ENCODE measurements at places on chromosomes 1 and 21.

DNA sequence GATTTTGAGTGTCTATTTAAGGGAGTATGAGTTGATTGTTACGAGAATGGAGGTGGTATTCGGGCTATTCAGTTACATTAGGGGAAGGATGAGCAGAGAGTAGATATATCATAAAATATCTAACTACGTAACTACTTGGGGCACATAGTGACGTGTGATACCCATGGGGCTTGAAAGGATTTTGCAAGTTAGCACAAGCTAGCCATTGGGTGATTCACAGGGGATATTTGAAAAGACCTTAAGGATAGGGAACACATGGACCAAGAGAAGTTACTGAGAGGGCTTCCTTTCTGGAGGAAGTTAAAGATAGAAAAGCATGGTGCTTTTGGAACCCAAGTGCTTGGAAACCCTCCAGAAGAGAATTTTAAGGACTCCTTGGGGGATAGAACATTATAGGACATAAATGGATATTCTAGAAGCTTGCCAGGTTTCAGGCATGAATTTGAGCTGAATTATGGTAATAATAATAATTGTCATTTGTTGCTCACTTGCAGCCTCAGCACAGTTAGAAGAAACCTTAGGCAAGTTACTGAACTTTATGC, 5.4 kb downstream of the DISP1 start:
- DNase-seq: no peak

GRCh38 chr21:16069178-16070112, 339.7 kb downstream of the USP25 start:
- no peak for DNase-seq

DNA sequence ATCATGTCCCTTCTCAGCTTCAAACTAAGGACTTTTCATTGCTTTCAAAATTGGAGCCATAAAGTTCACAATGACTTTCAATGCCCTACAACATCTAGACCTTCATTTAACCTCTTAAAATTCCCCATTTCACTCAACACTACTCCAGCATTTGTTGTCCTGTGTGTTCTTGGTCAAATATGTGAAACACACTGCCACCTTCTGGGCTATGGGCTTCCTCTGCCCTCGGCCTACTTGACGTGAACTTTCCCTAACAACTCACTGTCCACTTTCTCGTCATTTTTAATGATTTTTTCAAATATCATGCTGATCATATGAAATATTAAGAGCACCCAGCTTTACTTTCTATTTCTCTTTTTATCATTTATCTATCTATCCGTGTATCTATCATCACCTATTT, 2018.4 kb downstream of the NCAM2 start:
- DNase-seq: no peak

DNA sequence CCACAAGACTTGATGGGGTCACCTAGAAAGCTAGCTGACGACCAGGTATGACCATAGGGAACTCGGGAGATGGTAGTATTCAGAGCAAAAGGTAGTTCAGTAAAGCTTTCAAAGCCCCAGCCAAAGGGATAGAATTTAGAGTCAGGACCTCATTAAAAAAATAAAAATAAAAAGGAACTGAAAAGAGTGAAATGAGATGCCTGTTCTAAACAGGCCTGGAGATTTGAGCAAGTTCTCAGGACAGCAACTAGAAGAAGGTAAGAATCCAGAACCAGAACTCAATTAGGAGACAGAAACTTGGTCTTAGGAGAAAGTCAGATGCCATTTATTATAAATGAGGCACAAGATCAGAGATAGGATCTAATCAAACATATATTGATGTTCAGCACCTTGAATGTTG, 265.5 kb upstream of the CACYBP start:
- no peak for DNase-seq

DNA sequence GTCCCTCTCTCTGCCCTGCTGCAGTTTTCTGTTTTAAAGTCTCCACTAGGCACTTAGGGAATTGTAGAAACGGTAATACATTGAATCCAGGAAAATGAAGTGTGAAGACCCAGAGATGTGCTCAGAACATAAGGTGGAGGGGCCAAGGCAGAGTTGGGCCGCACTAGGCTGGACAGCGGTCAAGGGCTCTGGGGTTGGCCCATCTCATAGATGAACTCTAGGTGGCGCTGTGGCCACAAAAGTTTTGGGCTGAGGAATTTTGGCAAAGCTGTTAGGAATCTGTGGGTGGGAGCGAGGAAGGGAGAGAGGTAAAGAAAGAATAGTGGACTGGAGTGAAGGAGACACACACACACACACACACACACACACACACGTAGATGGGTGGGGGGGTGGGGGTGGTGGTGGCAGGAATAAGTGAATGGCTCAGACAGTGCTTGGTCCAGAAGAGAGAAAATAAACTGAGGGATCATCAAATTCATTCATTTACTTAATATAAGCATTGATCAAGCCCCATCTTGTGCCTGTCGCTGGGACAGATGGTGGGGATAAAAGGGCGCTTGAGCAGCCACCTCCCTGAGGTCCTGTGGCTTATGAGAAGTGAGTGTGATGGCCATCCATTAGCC, 258.5 kb downstream of the TRABD2B start:
- DNase-seq: no peak

DNA sequence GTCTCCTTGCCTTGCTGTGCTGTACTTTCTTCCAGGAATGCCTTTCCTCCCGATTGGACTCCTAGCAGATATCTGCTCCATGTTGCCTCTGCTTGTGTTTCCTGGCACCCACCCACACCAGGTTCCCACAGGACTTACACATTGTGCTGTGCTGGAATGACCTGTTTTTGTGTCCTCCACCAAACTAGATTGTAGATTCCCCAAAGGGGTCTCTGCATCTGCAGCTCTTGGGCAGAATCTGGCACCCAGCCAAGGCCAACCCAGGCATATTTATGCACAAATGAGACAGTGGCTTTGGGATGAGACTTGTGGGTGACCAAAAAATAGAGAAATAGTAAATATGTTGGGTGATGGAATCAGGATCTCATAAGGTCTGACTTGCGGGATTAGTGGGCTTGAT, 278.2 kb downstream of the RRAGC start:
- DNase-seq: no peak

DNA sequence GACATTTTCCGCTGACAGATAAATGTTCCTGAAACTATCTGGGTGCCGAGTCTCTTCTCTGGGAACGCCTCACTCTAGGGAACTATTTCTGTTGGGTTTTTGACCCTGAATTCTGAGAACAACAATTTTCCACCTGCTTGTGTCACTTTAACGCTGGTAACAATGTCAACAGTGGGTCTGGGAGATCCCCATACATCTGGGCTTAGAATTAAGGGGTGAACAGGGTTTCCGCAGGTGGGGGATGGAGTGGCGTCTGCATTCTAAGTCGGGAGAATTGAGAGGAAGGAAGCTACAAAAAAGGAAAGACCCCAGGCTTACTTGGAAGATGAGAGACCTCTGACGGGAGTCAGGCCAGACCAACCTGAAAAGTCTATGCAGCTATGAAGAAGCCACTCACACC, 8.7 kb downstream of the CD247 start:
- no peak for DNase-seq

DNA sequence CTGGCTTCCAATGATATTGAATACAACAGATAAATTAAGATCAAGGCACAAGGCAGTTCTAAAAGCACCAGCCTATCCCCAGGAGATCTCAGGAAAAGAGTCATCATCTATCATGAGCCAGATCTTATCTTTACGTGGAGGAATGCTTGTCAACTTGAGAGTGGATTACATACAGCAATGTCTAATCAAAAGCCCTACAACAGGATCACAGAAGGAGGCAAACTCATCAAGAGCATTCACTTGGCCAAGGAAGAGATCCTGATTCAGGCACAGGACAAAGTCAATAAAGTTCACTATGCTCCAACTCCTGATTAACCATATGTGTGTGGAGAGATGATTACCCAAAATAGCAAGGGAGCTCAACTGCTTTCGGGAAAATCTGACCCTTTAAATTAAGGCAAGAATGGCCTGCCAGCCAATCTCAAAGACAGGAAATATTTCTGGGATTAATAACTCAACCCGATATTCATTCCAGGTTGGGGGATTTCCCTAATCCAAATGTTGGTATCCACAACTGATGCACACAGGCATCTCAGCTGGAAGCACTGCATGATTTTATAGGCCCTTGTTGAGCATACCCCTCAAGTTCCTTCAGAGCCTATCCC, 33.7 kb downstream of the TBX15 start:
- no peak for DNase-seq

- no peak for DNase-seq
Measured at GRCh38 chr1:194734970-194735369, 1548.6 kb upstream of the B3GALT2 start.

DNA sequence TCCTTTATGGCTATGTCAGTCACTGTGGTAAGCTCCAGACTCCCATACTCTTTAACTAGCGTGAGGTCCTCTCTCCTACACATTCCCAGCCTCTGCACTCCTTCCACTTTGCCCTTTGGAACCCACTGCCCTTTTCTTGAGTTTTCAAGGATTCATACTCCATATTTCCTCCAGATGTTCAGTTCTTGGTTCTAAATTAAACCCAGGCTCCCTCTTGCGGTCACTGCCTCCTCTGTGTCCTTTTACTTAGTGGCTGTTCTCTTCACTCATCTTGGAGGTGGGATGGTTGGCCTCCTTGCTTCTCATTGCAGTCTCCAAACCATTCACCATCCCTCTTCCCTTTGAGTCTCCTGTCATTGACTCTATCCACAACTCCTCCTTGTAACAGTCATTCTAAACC, 208.1 kb downstream of the TGFB2 start:
- DNase-seq: no peak

DNA sequence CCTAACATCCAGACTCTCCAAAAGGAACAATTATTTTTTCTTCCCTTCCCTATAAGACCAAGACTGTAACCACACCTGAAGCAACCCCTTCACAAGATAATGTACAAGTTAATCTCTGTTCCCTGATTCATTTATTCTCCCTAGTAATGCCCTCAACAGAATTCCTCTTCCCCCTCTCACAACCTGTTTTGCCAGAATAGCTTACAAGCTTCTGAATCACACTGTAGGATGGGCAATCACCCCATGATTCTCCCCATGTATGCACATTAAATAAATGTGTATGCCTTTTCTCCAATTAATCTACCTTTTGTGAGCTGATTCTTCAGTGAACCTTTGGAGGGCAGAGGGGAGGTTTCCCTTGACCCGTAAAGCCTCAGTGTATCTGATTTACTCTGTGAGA, 20.9 kb upstream of the RNF11 start:
- DNase-seq: no peak

GRCh38 chr1:147618077-147618569, 52.2 kb downstream of the ACP6 start:
- no peak for DNase-seq

DNA sequence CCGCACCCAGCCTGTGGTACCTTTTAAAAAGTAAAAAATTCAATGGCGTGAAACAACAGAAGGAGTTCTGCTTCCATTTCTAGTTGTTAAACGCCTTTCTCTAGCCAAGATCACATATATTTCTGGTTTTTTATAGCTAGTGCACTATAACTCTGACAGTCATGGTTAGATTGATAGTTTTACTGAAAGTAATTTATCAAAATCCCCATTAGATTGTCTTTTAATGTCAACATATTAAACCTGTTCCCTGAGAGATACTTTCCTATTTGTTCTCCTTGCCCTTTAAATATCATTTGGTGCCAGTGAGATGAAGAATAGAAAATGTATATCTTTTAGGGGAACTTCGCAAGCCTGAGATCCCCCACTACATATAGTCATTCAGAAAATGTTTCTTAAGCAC, 7.3 kb downstream of the SMAP2 start:
- no peak for DNase-seq

All from T follicular helper cell (primary cell).